Activated T-cell treated with anti-CD3 and anti-CD28 coated beads for 24 hours (primary cell): ENCODE measurements at places on chromosomes 7 and 10.

- no peak for DNase-seq
Observed at GRCh38 chr7:98215561-98216495, 4.6 kb downstream of the BHLHA15 start.

DNA sequence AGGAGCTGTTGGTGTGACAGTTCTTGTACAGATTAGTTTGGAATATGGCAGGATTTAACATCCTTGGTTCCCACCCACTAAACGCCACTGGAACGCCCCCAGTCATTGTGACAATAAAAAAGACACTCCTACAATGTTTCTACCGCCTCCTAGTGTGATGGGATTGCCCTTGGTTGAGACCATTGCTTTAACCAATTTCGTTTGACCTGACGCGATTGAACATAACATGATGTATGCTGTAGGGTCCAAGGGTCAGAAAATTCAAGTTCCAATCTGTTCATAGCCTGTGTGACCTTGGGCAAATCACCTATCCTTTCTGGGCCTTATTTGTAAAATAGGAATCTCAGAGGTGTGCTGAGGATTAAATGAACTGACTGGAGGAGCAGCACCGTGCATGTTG lies 12.5 kb downstream of the MXI1 start:
- DNase-seq = no peak

- no peak for DNase-seq
Observed at GRCh38 chr7:151971829-151972228, 15.6 kb downstream of the GALNTL5 start.

DNA sequence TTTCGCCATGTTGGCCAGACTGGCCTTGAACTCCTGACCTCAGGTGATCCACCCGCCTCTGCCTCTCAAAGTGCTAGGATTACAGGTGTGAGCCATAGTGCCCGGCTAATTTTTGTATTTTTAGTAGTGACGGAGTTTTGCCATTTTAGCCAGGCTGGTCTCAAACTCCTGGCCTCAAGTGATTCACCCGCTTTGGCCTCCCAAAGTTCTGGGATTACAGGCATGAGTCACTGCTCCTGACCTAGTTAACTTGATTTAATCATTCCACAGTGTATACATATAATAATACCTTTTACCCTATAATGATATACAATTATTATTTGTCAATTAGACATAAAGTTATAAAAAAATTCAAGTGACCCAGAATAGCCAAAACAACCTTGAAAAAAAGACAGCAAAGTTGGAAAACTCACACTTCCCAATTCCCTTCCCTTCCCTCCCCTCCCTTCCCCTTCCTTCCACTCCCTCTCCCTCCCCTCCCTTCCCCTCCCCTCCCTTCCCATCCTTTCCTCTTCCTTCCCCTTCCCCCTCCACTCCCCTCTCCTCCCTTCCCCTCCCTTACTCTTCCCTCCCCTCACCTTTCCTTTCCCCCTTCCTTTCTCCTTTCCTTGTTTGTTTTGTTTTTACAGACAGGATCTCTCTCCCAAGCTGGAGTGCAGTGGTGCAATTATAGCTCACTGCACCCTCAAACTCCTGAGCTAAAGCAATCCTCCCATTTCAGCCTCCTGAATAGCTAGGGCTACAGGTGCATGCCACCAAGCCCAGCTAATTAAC lies 14.8 kb upstream of the ZMIZ2 start:
- no peak for DNase-seq

DNA sequence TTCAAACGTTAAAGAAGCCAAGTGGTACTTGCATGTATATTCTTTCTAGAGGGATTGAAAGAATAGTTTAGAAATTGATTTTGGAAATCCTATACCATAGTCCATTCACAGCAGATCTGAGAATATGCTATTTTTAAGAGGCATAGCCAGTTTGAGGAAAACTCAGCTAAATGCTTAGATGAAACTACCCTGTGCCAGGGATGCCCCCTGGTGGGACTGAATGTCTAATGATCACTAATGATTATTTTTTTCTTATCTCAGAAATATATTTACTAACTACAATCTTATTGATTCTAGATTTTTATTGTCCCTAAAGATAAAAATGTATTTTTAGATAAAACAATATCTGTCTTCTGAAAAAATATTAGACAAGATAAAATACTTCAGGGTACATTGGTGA lies 844.9 kb upstream of the PHF14 start:
- DNase-seq = no peak

- DNase-seq = no peak
Observed at GRCh38 chr10:82211346-82211745, 336.4 kb downstream of the NRG3 start.

DNA sequence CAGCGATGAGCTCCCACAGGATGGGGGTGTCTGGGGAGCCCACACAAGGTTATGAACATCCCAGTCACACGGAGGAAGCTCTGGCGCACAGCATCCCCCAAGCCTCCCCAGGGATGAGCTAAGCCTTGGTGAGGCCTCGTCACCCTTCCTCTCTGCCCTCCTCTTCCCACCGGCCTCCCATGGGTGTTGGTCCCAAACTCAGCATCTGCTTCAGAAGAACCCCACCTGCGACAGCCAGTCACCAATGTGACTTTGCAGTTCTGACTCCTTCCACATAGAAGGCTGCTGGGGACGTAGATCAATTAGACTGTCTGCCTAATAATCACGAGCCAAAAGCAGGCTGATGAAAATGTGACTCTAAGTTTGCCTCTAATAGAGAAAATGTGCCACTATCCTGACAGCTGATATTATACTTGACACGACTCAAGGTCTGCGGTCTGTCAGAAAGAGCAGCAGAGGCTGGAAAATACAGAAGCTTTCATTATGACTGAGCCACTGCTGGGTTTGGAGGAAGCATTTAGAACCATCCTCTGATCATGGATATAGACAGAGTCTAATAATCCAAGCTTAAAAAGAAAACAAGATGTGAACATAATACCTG lies 116.0 kb upstream of the PFKP start:
- no peak for DNase-seq

DNA sequence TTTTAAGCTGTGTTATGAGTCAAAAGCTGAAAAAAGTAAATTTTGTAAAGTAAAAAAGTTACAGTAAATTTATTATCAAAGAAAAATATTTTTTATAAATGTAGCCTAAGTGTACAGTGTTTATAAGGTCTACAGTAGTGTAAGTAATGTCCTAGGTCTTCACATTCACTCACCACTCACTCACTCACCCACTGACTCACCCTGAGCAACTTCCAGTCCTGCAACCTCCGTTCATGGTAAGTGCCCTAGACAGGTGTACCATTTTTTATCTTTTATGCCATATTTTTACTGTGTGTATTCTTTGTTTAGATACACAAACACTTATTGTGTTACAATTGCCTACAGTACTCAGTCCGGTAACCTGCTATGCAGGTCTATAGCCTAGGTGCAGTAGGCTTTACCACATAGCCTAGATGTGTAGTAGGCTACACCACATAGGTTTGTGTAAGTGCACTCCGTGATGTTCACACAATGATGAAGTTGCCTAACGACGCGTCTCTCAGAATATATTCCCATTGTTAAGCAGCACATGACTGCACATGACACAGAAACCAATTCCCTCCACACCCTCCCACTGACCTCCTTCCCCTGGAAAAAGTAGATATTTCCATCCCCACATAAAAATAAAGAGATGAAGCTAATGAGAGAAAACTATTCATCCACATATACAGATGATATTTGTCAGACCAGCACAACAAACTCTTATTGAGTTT lies 44.8 kb upstream of the FGL2 start:
- no peak for DNase-seq

DNA sequence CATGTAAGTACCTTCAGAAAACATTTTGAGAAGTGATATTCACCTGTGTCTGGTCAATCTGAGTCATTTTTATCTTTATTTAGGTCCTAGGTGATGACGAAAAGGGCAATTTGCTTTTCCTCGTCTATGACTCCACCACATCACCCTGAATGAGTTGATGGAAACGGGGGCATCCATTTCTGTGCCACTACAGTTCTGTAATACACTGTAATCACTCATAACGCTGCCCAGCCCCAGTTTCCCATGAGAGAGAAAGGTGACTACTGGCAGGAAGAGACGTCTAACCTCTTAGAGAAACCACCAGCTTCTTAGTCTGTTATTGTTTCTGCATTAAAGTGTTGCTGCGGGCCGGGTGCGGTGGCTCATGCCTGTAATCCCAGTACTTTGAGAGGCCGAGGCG lies 205.3 kb upstream of the MKLN1 start:
- no peak for DNase-seq

DNA sequence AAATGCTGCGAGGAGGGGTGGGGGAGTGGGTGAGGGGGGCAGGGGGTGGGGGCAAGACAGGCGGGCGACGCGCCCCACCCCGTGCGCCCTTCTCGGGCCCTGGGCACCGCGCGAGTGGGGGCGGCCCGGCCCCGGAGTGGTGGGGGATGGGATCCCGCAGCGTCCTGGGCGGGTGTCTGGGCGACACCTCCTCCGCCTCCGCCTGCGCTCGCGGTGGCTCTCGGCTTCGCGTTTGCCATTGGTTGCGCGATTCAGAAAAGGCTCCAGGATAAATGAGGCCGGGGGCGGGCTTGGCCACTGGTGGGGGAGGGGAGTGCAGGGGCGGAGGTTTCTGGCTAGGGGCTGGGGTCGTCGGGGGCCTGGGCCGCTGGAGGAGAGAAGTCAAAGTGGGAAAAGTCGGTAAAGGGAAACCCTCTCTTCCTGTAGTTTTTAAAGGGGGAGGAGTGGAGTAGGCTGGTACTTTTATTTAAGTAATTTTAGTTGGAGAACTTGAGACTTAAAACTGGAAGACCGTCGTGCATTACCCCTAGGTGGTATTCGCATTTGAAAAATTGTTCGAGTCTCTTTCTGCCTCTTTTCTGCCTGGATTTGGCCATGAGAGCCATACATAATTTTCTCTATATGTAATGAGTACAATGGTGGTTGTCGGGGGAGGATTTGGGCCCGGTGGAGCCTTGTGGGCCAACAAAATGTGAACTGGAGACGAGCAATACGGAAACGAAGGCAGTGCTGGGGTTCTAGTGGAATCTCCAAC lies 992 bp upstream of the IGF2BP3 start:
- no peak for DNase-seq

DNA sequence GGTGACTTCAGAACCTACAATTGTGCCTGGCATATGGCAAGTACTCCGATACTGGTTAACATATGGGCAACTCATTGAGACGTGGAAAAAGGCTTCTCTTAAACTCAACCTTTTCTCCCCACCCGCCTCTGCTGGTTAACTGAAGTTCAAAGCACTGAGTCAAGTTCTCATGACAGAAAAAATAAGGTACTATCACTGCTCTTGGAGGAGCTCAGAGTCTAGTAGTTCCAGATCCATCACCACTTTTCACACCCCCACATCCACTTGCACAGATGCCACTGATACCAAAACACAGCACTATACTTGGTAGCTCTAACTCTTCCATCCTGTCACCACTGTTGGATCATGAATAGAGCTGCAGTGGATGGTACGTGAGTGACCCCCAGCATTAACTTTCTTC lies 36.2 kb downstream of the CCDC6 start:
- no peak for DNase-seq

DNA sequence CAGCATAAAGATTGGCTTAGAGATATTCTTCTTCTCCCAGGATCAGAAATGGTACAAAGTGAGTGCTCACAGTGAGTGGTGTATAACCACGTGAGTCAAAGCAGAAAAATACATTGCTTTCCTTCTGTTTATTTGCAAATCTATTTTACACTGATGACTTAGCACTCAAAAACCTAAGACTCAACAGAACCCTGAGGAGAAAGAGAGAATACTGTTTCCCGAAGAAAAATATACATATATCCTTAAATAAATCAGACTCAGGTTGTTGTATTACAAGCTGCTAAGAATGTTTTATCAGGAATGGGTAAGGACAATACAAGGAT lies 48.7 kb downstream of the ODAD2 start:
- no peak for DNase-seq

- DNase-seq = no peak
Observed at GRCh38 chr10:30709229-30709628, 79.7 kb upstream of the LYZL2 start.

DNA sequence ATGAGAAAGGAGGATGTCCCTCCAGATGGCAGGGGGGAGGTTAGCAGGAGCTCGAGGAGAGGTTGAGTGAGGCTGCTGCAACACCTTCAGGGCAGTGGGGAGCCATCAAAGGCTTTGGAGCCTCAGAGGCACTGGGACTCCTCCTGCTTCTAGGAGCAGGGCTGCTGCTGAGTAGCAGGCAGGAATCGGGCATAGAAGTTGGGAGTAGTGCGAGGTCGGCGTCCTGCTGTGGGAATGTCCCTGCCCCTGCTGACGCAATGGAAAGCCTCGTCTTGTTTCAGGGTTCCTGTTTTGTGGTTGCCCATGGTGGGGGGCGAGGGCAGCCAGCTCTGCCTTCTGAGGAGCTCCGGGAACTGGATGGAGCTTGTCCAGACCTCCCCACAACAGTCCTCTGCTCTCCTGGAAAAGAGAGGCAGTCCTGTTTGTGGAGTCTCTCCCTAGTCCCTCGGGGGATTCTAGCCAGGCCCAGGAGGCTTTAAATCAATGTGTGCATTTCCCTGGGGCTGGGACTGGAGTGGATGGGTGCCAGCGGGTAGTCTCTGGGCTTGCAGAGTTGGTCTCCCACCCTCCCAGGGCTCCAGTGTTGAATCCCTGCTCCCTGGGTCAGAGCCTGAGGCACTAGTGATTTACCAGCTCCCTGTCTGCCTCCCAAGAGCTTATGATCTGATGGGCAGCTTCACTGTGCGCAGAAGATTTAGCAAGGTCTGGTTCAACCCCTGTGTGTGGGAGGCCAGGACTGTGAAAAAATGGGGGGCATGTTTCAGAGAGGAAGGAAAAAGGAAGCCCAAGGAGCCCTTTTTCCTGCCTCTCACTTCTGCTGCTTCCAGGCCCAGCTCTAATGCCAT lies 98.7 kb upstream of the PPIF start:
- no peak for DNase-seq

GRCh38 chr10:75788394-75789205 lies 357.2 kb downstream of the LRMDA start:
- DNase-seq = no peak

- no peak for DNase-seq
Observed at GRCh38 chr7:43735802-43736603, 6.7 kb upstream of the COA1 start.

GRCh38 chr7:78101076-78101475 lies 302.5 kb downstream of the PHTF2 start:
- DNase-seq = no peak

DNA sequence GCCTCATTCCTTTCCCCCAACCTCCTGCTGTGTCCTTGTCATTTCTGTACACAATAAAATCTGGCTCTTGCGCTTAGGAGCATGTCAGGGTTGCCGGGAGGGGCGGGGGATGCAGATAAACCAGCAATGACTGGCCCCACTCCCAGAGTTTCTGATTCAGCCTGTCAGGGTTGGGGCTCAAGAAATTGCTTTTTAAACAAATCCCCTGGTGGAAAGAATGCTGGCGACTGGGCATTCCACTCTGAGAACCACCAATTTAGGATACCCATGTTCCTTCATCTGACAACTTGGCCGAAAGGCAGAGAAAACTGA lies 376.4 kb downstream of the TCERG1L start:
- DNase-seq = no peak

- no peak for DNase-seq
Observed at GRCh38 chr10:110865186-110865808, 6.4 kb upstream of the PDCD4 start.

DNA sequence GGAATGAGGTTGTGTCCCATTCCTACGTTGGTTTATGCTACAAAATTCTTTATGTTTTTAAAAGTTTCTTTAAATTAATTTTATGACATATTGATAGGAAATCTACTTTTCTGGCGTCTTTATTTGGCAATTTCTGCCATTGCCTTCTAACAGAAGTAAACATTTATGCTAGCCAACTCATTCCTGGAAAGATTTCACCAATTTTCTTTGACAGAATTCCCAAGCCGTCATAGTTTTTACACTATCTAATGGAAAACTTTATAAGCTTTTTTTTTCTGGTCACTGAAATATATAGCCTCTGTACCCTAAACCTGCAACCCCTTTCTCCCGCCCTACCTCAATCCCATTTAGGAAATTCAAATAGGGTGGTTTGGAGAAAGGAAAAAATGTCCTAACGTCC lies 6.1 kb upstream of the TCAF1 start:
- DNase-seq = no peak
